ENCODE measurements at places on chromosomes 1 and 21. TPM values are rescaled to one million over a fixed set of nuclear protein-coding genes. Genes with fewer than 3 reads are reported as not detected.

The ETS2 gene
- 232 TPM for total RNA-seq

The LCE1F gene
- not detected for total RNA-seq

The KCNC4 gene
- 18.2 TPM for total RNA-seq

The UBL4B gene
- not detected for total RNA-seq

The DCDC2B gene
- not detected for total RNA-seq

The UBE2G2 gene
- total RNA-seq = 83.6 TPM

The OR2T11 gene
- not detected for total RNA-seq

The KLHDC9 gene
- total RNA-seq = 2.5 TPM

The ERG gene
- total RNA-seq = 113 TPM

The ATAD3C gene
- total RNA-seq = 0.42 TPM

The TMEM125 gene
- not detected for total RNA-seq

The FAM110D gene
- total RNA-seq = 15.7 TPM

The NR1I3 gene
- total RNA-seq = not detected

The SMPDL3B gene
- 0.49 TPM for total RNA-seq

The COX20 gene
- total RNA-seq = 29.7 TPM

The CA6 gene
- total RNA-seq = not detected

The TMEM9 gene
- total RNA-seq = 36.3 TPM

The WNT3A gene
- not detected for total RNA-seq

The TFAP2E gene
- 1.0 TPM for total RNA-seq

The NUP133 gene
- 37.3 TPM for total RNA-seq

The RAP1A gene
- total RNA-seq = 174 TPM

The CDK18 gene
- 47.1 TPM for total RNA-seq

The RIIAD1 gene
- total RNA-seq = not detected
